ENCODE measurements at places on chromosomes 3 and 15.

- no peak for DNase-seq
Measured at GRCh38 chr3:38111696-38112377, 25.1 kb downstream of the ACAA1 start.

GRCh38 chr15:93454788-93455187 lies 365.8 kb upstream of the RGMA start:
- DNase-seq, result no peak

GRCh38 chr15:52180196-52180835 lies 10.9 kb downstream of the GNB5 start:
- DNase-seq, result no peak

DNA sequence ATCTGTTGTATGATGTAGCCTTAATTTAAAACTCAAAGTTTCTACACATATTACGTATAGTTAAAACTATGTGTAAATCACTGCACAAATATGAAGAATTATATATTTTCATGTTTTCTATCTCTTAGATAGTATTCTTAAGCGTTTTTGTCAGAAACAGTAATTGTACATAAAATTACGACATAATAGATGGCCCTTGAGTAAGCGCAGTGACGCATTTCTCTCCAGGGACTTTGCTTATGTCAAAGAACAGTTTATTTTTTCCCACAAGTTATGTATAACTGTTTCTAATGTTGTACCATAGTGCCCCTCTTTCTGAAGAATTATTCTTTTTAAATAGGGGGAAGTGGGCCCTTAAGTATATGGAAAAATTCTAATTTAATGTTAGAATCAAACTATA lies 934.0 kb downstream of the VGLL3 start:
- DNase-seq, result no peak

GRCh38 chr15:40878785-40879184 lies 4.8 kb upstream of the RHOV start:
- DNase-seq, result peak; percentile 64

- peak; percentile 34 for DNase-seq
Measured at GRCh38 chr3:38655708-38656300, 6.3 kb upstream of the SCN5A start.

GRCh38 chr15:59701880-59702279 lies 12.8 kb upstream of the BNIP2 start:
- DNase-seq, result no peak

GRCh38 chr15:68232937-68233336 lies 3.4 kb upstream of the CLN6 start:
- DNase-seq, result no peak

- DNase-seq, result no peak
Measured at GRCh38 chr3:104810896-104811295, 555.8 kb upstream of the ALCAM start.

DNA sequence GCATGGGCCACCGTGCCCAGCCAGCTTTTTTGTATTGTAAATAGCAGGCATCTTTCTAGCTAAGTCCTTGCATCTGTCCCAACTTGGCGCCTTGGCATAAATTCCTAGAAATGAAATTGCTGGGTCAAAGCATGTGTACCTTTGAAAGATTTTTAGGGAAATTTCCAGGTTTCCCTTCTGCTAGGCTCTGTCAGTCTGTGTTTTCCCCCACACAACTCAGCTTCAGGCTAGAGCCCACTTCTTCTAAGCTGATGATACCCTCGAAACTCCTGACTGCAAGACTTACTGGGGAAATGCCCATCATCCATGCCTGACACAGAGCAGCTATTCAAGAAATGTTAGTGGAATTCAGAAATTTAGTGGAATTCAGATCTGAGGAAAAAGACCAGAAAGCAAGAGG lies 10.8 kb upstream of the RPL32 start:
- no peak for DNase-seq

- no peak for DNase-seq
Measured at GRCh38 chr3:144820726-144821125, 849.1 kb downstream of the DIPK2A start.

DNA sequence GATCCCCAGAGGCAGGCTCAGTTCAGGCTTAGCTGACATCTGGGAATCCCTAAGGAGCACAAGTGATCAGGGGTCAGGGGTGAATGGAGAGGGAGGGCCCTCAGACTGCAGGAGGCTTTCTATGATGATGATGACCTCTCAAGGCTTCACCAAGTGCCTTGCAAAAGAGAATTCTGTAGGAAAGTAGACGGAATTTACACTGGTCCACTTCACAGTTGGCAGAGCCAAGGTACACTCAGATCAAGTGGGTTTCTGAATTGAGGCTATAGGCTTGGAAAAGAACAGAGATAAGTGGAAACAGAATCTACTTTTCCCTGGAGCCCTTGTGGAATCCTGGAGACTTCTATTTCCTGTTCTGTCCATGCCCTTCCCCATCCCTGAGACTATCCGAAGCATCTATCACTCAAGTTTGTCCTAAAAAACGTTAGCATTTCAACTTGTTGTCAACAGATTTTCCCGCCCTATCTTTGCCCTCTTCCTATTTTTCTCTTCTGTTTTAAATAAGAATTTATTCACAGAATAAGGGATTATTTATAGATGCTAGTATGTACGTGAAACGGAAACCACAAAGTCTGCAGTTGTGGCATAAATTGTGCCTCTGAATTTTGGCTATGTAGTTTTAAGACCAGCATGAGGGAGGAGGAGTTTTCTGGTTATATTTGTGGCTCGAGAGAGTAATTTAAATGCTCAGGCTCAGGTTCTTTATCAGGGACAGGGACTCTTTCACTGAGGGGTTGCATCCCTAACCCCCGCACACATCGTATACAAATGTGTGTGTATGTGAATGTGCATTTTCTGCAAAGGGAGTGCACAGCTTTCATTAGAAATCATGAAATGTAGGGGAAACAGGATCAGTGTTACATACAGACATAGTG lies 12.8 kb downstream of the GCSAM start:
- DNase-seq, result no peak

GRCh38 chr3:58577269-58577821 lies at the start of gene FAM107A:
Gene FAM107A (minus strand): TSS chr3:58577391. CDS start chr3:58569860, 7,531 bp downstream.
- DNase-seq, result peak; percentile 63

- DNase-seq, result no peak
Measured at GRCh38 chr3:88987776-88988175, 119.6 kb upstream of the EPHA3 start.

- no peak for DNase-seq
Measured at GRCh38 chr3:187044206-187044605, 95.1 kb downstream of the RPL39L start.

DNA sequence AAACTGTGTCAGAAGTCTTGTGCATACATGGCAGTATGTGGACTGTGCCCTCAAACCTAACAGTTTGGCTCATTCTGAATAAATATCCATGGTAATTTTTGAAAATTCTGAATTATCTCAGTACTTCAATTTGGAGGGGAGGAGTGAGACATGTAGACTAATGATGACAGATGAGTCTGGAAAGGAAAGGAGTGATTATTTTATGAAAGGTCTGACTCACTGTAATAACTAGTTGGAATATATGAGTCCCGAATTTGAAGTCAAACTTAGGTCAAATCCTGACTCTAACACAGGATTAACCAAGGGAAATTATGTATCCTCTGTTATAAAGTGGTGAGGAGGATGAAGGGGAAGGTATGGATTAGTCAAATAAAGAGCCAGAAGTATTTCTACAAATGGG lies 38.6 kb downstream of the SUCNR1 start:
- peak; percentile 86 for DNase-seq

DNA sequence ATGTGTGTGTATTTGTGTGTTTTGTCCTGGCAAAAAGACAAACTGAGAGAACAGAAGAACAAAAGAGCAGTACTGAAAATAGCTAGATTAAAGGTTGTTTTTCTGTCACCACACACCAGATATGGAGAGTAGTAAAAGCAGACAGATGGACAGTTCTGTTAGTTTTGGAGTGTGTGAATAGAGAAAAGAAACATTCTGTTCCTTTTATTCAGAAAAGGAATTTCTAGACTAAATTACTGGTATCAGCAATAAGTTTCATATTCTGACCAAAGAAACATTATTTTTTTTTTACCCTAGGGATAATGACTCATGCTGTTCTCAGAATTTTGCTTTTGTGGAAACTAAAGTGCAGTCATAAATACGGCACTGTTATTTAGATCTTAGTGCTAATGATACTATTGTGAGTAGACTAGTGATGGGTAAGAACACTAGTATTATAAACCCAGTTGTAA lies 32.9 kb downstream of the PIK3CA start:
- DNase-seq, result peak; percentile 85

GRCh38 chr3:105691633-105692032 lies 177.2 kb downstream of the CBLB start:
- no peak for DNase-seq

GRCh38 chr3:9508781-9509180 lies 44.8 kb downstream of the LHFPL4 start:
- no peak for DNase-seq

DNA sequence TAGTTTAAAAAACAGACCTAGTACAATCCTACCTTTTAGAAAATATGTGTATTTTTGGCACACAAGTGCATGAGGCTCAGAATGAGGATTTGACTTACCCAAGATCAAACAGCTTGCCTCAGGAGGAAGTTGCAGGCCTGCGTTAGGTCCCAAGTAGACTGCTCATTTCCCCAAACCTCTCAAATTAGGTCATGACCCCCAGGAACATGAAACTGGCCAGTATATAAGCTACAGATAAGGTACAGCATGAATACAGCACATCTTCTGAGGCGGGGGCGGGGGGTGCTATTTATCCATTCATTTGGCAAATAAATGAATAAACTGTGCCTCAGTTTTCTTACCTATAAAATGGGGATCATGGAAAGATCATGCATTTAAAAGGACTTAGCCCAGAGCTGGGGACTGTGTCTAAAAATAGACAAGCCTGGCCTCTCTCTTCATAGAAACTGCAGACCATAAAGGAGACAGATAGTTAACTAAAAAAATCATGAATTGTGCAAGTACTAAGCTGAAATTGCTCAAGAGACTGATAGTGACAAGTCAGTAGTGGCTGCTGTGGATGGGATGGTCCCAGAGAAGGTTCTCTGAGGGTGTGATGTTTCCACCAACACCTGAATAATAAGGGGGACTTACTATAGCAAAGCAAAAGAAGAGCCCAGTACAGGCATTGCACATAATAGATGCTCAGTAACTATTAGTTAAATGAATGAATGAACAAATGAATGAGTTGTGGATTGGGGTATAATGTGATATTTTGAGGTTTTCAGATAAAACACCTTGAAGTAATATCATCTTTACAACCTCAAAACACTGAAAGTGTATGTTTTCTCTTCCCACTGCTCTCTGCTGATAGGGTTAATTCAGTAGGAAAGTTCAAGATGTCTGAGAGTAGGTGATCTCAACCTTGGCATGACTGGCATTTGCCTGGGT lies 258.5 kb upstream of the PROK2 start:
- no peak for DNase-seq

GRCh38 chr15:67120839-67121643 lies 55.6 kb downstream of the SMAD3 start:
- peak; percentile 95 for DNase-seq

DNA sequence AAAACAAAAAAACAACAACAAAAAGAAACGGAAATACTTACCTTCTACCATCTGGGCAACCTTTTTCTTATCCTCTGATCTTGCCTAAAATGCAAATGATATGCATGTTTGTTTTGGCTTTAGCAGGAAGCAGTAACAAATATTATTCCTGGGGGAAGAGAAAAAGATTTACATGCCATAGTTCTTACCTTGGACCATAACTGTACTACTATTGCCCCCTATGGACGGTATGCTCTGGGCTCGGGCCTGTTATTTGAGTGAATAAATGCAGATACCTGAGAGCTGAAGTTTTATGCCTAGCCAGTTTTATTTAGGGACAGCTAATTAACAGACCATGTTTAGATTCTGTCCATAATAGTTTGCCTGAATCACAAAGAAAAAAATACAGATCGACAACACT lies 12.6 kb upstream of the STARD5 start:
- DNase-seq, result peak; percentile 58

- DNase-seq, result peak; percentile 1
Measured at GRCh38 chr3:150913133-150913922, 8.1 kb upstream of the MINDY4B start.

GRCh38 chr15:63857461-63857856 lies 23.7 kb upstream of the HERC1 start:
- no peak for DNase-seq

GRCh38 chr3:106182950-106183511 lies 314.2 kb upstream of the CBLB start:
- no peak for DNase-seq

GRCh38 chr3:195173657-195174056 lies 97.3 kb downstream of the XXYLT1 start:
- DNase-seq, result no peak

GRCh38 chr3:22063500-22063899 lies 312.5 kb upstream of the ZNF385D start:
- DNase-seq, result no peak

GRCh38 chr15:68298882-68299381 lies 21.4 kb downstream of the FEM1B start:
- DNase-seq, result peak; percentile 31

DNA sequence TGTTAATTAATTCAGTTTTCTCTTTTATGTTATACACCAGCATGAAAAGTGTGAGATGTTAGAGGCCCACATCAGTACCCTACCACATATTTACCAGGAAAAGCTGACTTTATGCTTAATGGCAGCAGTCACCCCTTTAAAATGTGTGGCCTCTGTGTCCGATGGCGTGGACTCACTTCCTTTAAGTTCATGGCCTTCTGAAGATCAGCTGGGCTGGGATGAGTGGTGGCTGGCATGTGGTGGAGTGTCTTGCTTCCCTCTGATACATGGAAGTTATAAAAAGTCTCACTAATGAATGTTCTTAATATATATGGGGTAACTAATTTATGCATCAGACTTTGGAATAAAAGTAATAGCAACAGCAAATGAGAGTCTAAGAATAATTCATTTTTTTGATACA lies 32.1 kb downstream of the PPARG start:
- DNase-seq, result no peak

- DNase-seq, result peak; percentile 88
Measured at GRCh38 chr3:57983734-57984518, 24.3 kb upstream of the FLNB start.

DNA sequence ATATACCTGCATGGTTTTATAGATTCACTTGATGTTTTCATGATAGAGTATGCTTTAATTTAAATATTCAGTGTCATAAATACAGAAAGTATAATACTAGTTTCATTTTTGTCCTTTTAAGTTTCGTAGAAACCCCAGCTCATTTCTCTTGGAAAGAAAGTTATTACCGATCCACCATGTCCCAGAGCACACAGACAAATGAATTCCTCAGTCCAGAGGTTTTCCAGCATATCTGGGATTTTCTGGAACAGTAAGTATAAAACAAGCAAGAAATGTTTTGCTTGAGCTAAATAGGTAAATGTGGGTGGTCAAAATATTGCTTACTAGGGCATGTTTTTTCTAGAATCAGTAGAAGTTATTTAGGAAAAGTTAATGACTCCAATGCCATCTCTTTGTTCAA lies 106.4 kb downstream of the TP63 start:
- no peak for DNase-seq

GRCh38 chr15:89647191-89647851 lies 7.9 kb downstream of the KIF7 start:
- peak; percentile 28 for DNase-seq
